CD8-positive, alpha-beta memory T cell (primary cell): ENCODE measurements at places on chromosomes 7 and 10. TPM values are rescaled to one million over a fixed set of nuclear protein-coding genes. Genes with fewer than 3 reads are reported as not detected.

DNA sequence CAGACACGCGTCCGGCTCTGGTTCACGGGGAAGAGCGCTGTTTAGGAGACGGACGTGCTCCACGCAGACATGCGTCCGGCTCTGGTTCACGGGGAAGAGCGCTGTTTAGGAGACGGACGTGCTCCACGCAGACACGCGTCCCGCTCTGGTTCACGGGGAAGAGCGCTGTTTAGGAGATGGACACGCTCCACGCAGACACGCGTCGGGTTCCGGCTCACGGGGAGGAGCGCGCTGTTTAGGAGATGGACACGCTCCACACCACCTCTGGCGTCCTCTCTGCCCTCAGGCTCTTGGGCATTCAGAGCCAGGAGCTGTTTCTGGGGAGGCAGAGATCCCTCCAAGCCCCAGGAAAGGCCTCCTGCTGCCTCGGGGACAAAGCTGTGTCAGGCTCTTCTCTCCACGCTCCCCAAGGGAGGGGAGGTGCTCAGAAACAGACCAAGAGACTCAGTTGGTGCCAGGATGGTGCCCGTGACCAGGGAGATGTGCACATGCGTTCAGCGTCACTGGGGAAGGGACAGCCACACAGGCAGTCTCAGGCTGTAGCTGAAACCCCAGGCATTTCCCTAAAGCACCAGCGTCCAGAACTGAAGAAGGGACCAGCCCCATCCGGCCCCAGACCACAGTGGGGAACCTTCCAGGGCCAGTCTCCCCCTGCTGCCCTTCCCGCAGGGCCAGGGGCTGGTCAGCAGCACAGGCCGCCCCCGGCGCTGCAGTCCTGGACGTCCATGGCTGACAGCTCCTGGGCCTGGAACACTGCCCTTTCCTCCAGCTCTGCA, 175.6 kb downstream of the ELFN1 start:
- DNase-seq, result peak; percentile 32

- no peak for DNase-seq
Measured at GRCh38 chr7:9083837-9084236, 650.4 kb downstream of the NXPH1 start.

DNA sequence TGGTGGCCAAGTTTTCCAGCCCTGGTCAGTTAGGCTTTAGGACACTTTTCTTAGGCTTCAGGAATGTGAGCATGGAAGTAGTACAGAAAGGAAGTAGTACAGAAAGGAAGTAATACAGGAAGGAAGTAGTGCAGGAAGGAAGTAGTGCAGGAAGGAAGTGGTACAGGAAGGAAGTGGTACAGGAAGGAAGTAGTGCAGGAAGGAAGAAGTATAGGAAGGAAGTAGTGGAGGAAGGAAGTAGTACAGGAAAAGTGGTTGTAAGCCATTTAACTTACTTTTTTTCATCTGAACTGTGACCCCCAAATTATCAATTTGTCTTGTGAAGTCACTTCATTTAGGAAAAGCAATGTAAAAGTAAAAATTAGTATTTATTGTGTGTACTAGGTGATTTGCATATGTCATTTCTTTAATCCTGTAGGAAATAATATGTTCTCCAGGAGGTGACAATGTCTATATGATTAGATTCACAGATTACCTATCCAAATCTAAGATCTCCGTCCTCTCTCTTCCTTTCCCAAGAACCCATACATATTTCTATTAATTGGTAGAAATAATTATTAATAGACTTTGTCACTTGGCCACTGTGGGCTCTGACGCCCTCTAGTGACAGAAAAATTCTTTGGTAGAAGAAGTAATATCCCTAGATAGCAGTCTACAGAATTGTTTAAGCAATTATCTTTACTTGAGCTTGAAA, 3.9 kb upstream of the FAS start:
- no peak for DNase-seq

DNA sequence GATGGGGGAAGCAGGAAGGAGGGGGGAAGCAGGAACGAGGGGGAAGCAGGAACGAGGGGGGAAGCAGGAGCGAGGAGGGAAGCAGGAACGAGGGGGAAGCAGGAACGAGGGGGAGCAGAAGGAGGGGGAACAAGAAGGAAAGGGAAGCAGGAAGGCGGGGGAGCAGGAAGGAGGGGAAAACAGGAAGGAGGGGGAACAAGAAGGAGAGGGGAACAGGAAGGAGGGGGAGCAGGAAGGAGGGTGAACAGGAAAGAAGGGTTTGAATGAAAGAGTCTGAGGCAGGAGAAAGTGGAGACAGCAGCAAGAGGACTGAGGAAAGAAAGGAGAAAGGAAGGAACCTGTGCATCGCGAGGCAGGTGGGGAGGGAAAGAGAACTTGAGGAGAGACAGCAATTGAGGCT, 256.6 kb downstream of the PTEN start:
- no peak for DNase-seq

DNA sequence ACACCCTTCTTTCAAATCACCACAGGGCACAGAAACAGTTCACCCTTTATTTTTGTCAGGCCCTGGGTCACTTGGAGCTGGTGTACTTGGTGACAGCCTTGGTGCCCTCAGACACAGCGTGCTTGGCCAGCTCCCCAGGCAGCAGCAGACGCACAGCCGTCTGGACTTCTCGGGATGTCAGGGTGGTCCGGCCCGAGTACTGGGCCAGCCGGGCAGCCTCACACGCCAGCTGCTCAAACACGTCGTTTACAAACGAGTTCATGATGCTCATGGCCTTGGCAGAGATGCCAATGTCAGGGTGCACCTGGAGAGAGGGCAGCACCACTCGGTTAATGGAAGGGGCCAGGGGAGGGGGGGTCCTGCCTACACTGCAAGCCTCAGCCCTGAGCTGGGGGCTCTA, 2.5 kb downstream of the H2BK1 start:
- no peak for DNase-seq

- no peak for DNase-seq
Measured at GRCh38 chr7:107622429-107622828, 38.2 kb upstream of the SLC26A4 start.

DNA sequence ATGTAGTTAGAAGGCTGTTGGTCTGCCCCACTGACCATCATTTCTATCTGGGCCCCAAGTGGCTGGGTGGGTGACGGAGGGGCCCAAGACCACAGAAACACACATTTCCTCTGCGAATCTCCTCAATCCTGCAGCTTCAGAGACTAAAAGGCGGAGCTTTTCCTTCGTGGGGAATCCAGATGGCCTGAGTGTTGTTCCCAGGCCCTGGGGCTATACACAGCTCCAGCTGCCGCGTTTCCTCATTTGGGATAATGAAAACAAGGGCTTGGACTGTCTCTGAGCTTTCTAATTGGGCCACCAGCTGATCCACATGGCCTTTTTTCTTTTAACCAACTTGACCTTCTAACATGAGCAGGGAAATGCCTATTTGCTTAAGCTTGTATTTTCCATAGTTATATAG, 339.9 kb downstream of the CXCL12 start:
- no peak for DNase-seq

- no peak for DNase-seq
Measured at GRCh38 chr10:16735671-16736070, 81.6 kb downstream of the RSU1 start.

- DNase-seq, result no peak
Measured at GRCh38 chr7:141511676-141512396, 39.4 kb upstream of the AGK start.

DNA sequence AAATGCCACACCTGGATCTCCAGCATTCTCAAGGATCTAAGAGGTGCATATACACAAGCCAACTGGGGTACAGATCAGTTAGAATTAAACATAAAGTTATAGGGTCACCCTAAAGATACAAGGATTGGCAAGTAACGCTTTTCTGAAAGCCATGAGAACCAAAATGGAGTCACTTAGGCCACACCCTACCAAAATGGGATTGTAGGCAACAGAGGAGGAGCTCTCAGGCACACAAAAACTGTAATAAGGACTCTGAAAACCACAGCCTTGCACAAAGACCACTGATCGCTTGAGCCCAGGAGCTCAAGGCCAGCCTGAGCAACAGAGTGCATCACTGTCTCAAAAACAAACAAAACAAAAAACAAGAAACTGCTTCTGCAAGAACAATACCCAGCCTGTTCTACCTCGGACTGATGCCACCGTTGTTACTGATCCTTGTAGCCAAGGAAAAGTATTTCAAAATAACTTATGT, 35.5 kb downstream of the SVOPL start:
- DNase-seq, result no peak

GRCh38 chr10:60508037-60508436, 118.4 kb upstream of the ANK3 start:
- DNase-seq, result no peak

DNA sequence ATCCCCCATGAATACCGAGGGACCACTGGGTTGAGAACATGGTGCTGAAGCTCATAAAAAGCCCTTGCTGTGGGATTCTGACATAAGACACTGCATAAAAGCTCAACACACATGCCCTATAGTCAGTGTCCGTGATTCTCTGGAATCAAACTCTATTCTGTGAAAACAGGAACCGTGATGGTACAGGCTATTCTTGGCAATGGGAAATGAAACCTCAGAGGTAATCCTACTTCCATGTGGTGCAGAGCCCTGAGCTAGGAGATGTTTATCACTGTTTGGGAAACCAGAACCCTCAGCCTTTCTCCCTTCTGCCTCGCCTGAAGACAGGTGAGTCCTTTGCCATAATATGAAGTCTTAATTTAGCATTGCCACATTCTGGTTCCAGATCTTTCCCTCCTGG, 80.8 kb upstream of the PRSS1 start:
- DNase-seq, result no peak

DNA sequence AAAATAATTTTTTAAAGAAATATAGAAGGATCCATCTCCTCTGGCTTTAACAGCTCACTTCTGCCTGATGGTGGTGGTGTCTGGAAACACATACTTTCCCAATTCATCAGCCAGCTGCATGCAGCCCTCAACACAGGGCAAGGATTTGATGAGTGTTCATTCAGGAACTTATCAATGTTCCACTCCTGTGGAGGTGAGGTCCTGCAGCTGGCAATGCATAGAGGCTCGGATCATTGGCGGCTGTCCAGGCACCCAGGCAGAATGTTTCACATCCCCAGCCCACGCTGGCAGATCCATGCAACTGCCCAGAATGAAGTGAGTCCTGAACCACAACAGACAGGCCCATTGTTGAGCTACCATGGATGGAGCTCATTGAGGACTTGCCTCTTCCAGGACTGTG, 55.2 kb upstream of the KCNMA1 start:
- DNase-seq, result no peak

GRCh38 chr7:16805441-16805840, 642 bp upstream of the AGR2 start:
- no peak for DNase-seq

DNA sequence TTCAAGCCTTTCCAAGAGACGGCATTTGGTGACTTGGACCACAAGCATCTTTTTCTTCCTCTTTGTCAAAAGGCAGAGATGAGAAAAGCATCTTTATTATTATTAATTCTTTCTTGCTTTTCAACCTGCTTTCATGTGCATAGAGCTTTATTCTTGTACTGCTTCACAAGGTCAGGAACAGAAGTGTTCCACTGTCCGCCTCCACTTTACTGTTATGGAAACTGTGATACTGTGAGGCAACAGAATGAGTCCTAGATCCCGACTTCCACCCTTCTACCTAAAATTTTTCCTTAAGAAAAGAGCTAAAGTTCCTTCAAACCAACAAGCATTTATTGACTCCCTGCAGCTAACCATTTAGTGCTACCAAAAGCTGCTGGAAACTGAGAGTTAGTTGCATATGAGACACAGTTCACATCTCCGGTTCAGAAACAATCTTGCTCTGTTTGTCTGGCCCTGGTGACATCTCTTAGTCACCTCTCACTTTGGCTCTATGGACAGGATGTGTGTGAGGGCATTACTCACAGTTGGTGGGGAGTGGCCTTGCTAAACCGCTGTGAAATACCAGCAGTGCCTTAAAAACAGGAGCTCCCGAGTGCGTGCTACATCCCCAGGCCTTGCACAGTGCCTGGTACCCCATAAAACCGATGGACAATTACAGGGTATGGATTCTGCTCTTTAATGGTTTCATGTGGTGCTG, 77.1 kb upstream of the TRIL start:
- DNase-seq, result no peak

- no peak for DNase-seq
Measured at GRCh38 chr10:113297226-113297625, 255.6 kb upstream of the HABP2 start.

CLDN12 gene
- polyA plus RNA-seq, result 0.82 TPM

HOXA13 gene
- not detected for polyA plus RNA-seq

AFAP1L2 gene
- 2.9 TPM for polyA plus RNA-seq

HTRA1 gene
- 0.56 TPM for polyA plus RNA-seq

SHH gene
- not detected for polyA plus RNA-seq

STAMBPL1 gene
- 10.6 TPM for polyA plus RNA-seq
